ENCODE measurements at places on chromosomes 1 and 21.

- DNase-seq, result no peak
These were observed 19.2 kb downstream of the NFYC start for GRCh38 chr1:40710581-40711315.

DNA sequence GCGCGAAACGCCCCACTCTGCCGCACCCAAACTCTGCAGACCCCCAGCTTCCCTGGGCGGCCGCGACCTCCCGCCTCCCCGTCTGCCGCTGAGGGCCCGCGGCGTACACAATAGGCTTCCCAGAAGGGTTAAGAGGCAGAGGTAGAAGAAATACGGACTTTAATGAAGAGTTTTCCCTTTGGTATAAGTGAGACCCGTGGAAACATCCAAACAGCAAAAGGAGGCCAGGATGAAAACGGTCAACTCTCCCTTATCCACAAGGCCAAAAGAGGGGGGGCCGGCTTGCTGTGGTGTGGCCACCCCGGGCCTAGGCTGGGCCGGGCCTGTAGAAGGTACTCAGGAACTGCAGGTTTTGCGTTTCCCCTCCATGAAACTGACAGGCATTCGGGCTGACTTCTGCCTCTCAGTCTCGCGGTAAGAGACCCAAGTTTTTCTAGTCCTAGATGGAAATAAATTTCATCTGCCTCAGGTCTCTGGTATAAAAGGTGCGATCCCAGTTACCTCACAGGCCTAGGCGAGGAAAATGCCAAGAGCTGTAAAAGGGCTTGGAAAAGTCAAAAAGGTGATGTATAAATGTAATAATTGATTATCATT is 671 bp upstream of the PYGO2 start:
- DNase-seq, result no peak

- DNase-seq, result no peak
These were observed 7.8 kb upstream of the MUTYH start for GRCh38 chr1:45348020-45348419.

DNA sequence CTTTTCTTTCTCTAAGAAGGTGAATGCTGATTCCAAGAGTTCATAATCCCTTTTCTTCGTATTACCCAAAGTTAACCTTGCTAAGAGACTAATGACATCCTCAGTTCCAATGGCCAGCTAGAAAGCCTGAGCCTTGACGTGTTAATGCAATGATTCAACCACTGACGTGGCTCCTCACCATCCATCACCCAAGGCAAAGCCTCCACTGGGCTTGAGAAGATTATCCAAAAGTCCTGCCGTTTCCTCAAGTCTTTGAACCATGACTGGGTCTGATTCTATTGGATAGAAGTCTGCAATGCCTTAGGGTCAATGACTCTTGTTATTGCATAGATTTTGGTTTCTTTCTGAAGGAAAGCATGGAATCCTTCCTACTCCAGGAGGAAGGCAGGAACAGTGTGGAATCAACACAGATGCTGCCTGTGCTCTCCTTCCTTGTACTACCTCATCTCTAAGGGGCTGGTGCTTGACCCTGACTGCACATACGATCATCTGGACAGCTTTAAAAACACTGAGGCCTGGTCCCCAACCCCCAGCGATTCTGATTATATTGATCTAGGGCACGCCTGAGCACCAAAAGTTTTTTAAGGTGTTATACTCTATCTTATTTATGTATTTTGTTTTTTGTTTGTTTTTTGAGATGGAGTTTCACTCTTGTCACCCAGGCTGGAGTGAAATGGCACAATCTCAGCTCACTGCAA is 69.3 kb upstream of the ANGPTL1 start:
- DNase-seq, result no peak

GRCh38 chr21:38958940-38959691 is 153.4 kb downstream of the ETS2 start:
- no peak for DNase-seq

- DNase-seq, result no peak
These were observed 1014.5 kb downstream of the BRINP3 start for GRCh38 chr1:189463166-189463565.

DNA sequence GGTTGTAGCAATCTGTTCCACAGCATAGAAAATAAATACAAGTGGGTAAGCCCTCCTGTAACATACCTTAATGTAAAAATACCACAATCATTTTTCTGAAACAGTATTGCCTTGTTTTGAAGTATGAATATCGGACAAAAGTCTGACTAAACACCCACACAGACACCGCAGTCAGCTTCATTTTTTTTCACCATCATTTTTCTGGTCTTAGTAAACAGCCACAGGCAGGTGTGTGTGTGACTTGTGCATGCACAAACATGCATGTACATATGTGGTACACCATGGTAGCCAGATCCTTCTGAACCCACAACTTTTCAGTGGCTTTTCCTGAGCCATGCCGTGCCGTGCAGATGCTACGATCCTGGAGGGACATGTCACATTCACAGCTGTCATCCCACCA is 261.7 kb downstream of the PCP4 start:
- DNase-seq, result no peak

DNA sequence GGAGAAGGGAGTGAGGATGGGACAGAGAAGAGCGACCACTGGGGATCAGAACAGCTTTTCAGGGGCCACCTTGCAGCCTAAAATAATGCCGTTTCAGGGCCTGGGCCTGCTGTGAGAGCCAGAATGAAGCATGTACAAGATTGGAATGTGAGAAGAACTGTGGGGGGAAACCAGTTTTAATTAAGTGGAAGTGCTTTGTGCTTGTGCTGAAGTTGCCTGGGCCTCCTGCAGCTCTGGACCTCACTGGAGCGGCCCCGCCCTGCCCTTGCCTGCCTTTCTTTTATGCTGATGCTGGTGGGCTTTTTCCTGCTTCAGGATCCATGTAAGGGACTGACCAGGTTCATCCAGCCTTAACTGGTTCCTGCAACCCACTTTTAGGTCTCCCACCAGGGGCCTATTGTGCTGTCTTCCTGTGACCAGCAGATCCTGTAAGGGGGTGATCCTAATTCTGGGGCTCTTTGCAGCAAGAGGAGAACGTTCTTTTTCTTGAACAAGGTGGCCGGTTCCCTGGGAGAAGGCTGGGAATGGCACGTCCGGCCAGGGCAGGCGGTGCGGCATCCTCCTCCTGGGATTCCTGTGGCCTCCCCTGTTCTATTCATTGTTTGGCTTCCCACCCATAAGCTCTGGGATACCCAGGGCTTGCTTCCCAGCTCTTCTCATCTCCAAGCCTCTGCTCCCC is 3.2 kb downstream of the C1orf226 start:
- no peak for DNase-seq

DNA sequence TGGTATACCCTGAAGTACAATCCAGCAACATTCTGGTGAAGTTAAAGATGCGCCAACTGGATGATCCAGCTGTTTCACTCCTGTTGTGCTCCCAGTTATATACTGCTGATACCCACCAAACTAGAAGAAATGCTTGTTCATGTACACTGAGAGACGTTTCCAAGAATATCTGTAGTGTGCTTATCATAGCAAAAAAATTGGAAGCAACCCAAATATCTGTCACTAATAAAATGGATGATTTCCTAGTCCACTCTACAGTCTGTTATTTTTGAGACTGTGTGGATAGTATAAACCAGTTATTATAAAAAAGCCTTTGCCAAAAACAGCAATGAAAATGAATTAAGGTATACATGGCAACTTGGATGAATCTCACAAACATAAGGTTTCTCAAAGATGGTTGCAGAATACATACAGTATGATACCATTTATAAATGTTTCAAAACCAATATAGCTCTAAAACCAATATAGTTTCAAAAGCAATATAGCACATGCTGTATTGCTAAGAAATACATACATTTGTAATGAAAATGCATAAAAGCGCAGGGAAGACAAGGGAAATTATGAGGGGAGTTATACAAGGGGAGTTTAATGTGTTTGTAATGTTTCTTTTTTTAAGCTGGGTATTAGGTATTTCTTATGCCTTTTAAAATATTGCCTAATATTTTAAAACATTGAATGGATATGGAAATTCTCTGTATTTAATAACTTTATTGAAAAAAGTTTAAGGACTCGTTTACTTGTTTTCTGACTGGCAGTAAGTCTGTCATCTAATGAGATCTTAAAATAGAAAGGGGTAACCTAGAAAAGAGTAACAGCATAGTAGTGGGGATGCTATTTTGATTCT is 36.5 kb downstream of the GPSM2 start:
- DNase-seq, result no peak

DNA sequence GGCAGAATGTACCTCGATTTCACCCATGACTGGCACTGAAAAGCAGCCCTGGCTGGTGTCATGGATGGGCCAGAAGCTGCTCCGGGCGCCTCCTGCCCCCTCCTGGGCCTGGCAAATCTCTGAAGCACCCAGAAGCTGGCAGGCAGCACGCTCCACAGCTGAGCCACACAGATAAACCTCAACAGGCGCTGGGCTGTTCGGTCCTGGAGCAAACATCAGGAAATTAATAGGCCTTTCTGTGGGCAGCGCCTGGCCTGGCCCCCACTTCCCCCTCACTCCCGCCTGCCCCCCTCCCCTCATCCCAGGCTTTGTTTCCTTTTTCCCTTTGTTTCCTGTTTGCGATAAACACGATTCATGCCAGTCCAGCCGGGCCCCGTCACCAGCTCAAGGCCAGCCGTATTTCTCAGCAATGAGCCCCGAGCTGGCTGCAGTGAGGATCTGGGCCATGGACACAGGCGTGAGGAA is 20.1 kb upstream of the DISP3 start:
- no peak for DNase-seq

- DNase-seq, result no peak
These were observed 21.7 kb upstream of the SHCBP1L start for GRCh38 chr1:182974506-182975191.

Data from left hindlimb (tissue), 1 donor.